ENCODE measurements at places on chromosomes 7 and 10. TPM values are rescaled to one million over a fixed set of nuclear protein-coding genes. Genes with fewer than 3 reads are reported as not detected.

ZNF398 gene
- total RNA-seq: 10.4 TPM

BTAF1 gene
- total RNA-seq: 48.8 TPM

CPVL gene
- total RNA-seq: 0.20 TPM

C7orf57 gene
- total RNA-seq: not detected

ZC3HAV1L gene
- 23.7 TPM for total RNA-seq

ALOX5 gene
- total RNA-seq: not detected

RAB19 gene
- total RNA-seq: not detected

TMEM248 gene
- total RNA-seq: 109 TPM

PPP1R3C gene
- total RNA-seq: 201 TPM

SLIT1 gene
- total RNA-seq: 0.07 TPM

MOGAT3 gene
- total RNA-seq: not detected

PARP12 gene
- 19.4 TPM for total RNA-seq

GPR15LG gene
- total RNA-seq: not detected

PRKRIP1 gene
- total RNA-seq: 13.9 TPM

PPP1R9A gene
- 0.78 TPM for total RNA-seq

PDE6C gene
- total RNA-seq: not detected

CALML5 gene
- not detected for total RNA-seq

CTTNBP2 gene
- total RNA-seq: 1.2 TPM

CNPY4 gene
- 41.7 TPM for total RNA-seq

PRTFDC1 gene
- 15.8 TPM for total RNA-seq

DOCK4 gene
- 20.3 TPM for total RNA-seq

STAMBPL1 gene
- total RNA-seq: 48.9 TPM

SOSTDC1 gene
- not detected for total RNA-seq

ZNF365 gene
- 6.0 TPM for total RNA-seq

FAM131B gene
- total RNA-seq: 3.2 TPM

WASHC2C gene
- 39.3 TPM for total RNA-seq

BTBD16 gene
- total RNA-seq: not detected

IFIT5 gene
- total RNA-seq: 20.9 TPM

C7orf33 gene
- not detected for total RNA-seq

NODAL gene
- not detected for total RNA-seq

TSPAN13 gene
- total RNA-seq: 5.8 TPM

PNLIPRP2 gene
- total RNA-seq: not detected

WAC gene
- 64.4 TPM for total RNA-seq

LRIT1 gene
- not detected for total RNA-seq

OR9A2 gene
- total RNA-seq: not detected

FOXP2 gene
- total RNA-seq: 0.26 TPM

MBL2 gene
- total RNA-seq: not detected

GAD2 gene
- total RNA-seq: not detected

FEZF1 gene
- total RNA-seq: not detected

BMPER gene
- total RNA-seq: 18.8 TPM

LRRC17 gene
- total RNA-seq: 103 TPM

OPN1SW gene
- total RNA-seq: not detected

AOAH gene
- not detected for total RNA-seq

CYP2C19 gene
- not detected for total RNA-seq

PDE1C gene
- 89.5 TPM for total RNA-seq

MYL10 gene
- not detected for total RNA-seq

UNC5B gene
- 38.6 TPM for total RNA-seq

EXOSC1 gene
- total RNA-seq: 25.4 TPM

ASIC3 gene
- 0.26 TPM for total RNA-seq
